ENCODE measurements at places on chromosomes 6 and 20.

GRCh38 chr20:35891375-35891774 lies 62.9 kb downstream of the SCAND1 start:
- DNase-seq, result no peak

GRCh38 chr20:57680131-57680716 lies 29.6 kb downstream of the PMEPA1 start:
- DNase-seq, result no peak

DNA sequence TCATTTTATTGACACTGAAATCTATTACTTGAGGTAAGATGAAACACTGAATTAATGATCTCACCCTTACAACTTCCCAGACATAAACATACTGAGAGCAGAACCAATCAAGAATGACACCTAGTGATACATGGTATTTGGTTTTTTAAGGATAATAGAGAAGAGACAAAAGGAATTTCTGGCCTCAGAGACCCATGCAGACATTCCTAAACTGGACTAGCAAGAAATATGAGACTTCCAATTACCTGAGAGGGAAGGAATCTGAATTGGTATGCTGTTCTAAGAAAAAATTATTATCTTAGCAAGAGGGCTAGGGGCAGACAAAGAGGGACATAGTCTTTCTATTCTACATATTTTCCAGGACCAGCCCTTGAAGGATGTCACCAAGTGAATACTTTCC lies 141.1 kb downstream of the BMP5 start:
- DNase-seq, result no peak

- no peak for DNase-seq
Measured at GRCh38 chr6:7725412-7725811, 487 bp upstream of the BMP6 start.

DNA sequence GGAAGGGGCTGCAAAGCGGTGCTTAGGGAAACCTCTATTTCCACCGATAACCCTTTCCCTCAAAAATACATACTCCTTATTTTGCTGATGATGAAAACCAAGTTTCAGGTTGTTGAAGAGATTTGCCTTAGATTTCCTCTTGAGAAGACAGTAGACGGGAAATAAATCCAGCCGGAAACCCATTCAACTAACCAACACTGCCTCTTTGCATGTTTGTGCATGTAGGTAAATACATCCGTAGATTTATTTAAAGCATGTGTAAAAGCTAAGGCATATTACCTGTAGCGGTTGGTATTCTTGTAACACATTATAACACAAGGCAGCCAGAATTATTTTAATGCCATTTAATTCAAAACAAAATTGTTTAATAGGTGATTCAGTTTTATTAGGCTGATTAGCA lies 136.3 kb upstream of the SLC22A23 start:
- no peak for DNase-seq

DNA sequence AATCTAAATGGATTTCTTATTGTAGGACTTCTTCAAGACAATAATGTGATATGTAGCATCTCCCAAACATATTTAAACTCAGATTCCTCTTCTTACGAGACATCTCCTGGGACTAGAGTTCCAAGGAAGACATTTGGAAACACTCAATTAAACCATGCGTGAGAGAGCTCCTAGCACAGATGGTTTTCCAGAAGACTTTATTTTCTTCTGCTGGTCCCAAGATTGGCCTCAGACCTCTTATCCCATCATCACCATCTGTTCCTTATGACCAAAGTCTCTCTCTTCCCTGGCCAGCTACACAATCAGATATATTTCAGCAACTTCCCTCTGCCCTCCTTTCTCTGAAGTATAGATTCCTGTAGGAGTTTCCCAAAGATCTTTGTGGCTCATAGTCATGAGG lies 93.2 kb upstream of the JARID2 start:
- no peak for DNase-seq

DNA sequence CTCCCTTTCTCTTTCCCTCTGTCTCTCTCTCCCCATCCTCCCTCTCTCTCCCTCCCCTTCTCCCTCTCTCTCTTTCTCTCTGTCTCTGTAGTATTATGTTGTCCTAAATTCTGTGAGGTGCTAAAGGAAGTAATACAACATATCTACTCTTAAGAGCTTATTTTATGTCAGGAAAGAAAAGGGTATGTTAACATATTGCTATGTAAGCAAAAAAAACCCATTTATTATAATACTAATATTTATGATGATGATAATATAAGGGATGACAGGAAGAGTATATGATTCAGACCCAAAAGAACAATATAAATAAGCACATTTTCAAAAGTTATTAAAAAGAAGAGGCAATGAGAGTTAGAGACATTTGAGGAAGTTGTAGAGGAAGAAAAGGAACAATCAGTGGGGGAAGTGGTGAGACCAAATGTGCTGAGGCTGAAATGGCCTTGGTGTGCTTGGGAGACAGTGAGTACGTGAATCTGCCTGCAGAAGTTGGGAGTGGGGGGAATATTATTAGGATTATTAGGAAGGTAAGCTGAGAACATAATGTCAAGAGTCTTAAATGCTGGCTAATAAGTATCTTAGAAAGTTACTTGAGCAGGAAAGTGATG lies 303.6 kb upstream of the FERMT1 start:
- no peak for DNase-seq

- no peak for DNase-seq
Measured at GRCh38 chr6:158707120-158707820, 57.4 kb downstream of the SYTL3 start.

DNA sequence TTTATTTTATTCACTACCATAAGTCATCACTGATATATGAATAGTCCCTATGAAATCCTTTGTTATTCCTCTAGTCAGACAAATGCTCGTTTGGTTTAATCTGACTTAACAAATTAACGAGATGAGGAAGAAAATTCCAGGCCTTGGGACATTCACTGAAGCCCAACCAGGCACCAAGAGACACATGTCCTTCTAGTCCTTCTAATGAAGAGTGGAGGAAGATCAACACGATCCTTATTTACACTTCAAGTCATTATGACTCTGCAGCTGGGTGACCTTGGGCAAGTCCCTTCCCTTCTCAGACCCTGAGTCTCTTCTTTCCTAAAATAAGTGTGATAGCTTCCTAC lies 117.5 kb downstream of the CEBPB start:
- DNase-seq, result no peak
